Activated T-helper 17 cell treated with anti-CD3 and anti-CD28 coated beads, Interleukin-2, amount 50 U/mL, for 72 hours (primary cell): ENCODE measurements at places on chromosomes 11 and 22.

DNA sequence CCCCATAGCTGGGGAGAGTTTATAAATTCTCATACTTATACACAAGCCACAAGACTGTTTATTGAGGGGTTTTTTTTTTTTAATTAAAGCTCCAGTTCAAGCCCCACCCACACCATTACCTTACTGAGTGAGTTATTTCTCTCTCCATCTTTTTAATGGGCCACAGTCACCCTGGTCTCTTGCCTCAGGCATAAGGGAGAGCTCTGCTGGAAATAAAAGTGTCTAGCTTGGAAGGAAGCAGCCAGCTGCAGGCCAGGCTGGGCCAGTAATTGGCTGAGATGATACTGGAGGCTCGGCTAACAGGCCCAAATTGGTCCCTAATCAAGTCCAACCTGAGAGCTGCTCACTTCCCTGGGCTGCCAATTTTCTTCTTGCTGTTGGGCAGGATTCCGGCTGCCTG, 174.1 kb downstream of the INSC start:
- no peak for ATAC-seq
- H3K36me3 ChIP-seq = no peaks in the 10 kb centered on the region
- no peak overlapping the region for H3K4me3 ChIP-seq
- H3K4me1 ChIP-seq = no peaks in the 10 kb centered on the region
- no peak overlapping the region for H3K27ac ChIP-seq
- peaks cover 11% of the 10 kb centered on the region for H3K27me3 ChIP-seq

GRCh38 chr22:42202669-42203068, 67.8 kb downstream of the TCF20 start:
- H3K4me1 ChIP-seq = peaks cover 41% of the 10 kb centered on the region
- H3K27me3 ChIP-seq = no peaks in the 10 kb centered on the region
- peaks cover 68% of the 10 kb centered on the region for H3K36me3 ChIP-seq
- H3K4me3 ChIP-seq = peak overlapping the region; percentile 87

- H3K27me3 ChIP-seq = peaks cover 6% of the 10 kb centered on the region
- ATAC-seq = peak; percentile 53
Measured at GRCh38 chr22:39148727-39149535, 3.5 kb downstream of the CBX7 start.

DNA sequence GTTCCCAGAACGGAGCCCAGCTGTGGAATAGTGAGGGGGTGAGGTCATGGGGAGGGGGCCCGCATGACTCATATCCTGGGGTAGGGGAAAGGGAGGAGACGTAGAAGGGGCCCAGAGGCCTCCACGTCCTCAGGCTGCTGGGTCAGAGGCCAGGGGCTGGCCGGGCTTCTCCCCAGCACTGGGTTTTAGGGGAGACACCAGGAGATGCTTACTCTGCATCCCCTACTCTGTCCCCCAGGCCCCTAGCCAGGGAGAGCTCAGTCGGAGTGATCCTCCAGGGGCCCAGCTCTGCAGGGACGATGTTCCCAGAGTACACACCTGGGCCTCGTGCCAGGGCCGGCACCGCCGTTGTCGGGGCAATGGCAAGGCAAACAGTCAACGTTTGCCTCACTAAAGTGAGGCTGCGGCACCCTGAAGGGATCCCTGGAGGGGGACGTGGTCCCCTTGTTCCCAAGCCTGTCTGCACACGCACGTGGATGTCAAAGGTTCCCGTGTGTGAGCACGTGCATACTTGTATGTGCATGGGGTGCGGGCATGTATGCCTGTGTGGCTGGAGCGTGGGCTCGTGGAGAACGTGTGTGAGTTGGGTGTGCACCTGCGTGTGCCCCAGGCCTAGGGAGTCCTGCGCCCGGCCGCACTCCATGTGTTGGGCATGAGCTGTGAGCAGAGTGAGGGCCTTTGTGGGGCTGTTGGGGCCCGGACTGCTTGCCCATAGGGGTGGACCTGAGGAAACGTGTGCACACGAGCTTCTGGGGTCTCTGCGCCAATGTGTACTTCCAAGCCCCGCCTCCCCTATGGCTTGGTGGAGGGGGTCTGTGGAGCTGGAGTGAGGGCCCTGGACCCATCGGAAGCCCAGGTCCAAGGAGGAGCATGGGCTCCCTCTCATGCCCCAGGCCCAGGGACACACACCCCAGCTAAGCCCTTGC, 14.2 kb downstream of the PRR33 start:
- H3K27ac ChIP-seq = no peak overlapping the region
- no peak overlapping the region for H3K4me3 ChIP-seq
- peaks cover 6% of the 10 kb centered on the region for H3K36me3 ChIP-seq
- H3K4me1 ChIP-seq = peaks cover 3% of the 10 kb centered on the region

- ATAC-seq = no peak
- H3K4me1 ChIP-seq = no peaks in the 10 kb centered on the region
- no peaks in the 10 kb centered on the region for H3K27me3 ChIP-seq
- H3K36me3 ChIP-seq = no peaks in the 10 kb centered on the region
Measured at GRCh38 chr11:30683176-30683575, 97.0 kb upstream of the MPPED2 start.

DNA sequence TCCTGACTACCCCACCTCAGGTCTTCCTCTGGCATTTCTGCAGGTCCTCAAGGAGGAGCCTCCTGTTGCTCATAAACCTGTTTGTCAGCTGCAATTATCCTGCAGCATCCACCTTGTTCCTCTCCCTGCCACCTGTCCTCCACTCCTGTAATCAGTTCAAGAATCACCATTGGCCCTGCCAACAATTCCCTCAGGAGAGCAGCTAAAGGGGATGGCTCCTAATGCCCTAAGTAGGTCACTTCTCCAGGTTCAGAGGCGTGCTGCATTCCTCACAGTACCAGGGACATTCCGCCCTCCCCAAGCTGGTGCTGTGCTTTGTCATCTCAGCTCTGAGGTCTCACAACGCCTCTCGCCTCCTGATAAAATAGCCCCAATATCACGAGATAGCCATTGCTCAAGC, 2.1 kb downstream of the CLDN25 start:
- no peaks in the 10 kb centered on the region for H3K36me3 ChIP-seq
- peaks cover 30% of the 10 kb centered on the region for H3K27me3 ChIP-seq
- no peaks in the 10 kb centered on the region for H3K4me1 ChIP-seq
- no peak overlapping the region for H3K4me3 ChIP-seq
- H3K27ac ChIP-seq = no peak overlapping the region
- ATAC-seq = no peak
